Thymus (tissue), 14 donors: ENCODE measurements at places on chromosomes 5 and 9.

- DNase-seq: no peak
These were observed 107.3 kb upstream of the PRRC1 start for GRCh38 chr5:127409921-127410675.

DNA sequence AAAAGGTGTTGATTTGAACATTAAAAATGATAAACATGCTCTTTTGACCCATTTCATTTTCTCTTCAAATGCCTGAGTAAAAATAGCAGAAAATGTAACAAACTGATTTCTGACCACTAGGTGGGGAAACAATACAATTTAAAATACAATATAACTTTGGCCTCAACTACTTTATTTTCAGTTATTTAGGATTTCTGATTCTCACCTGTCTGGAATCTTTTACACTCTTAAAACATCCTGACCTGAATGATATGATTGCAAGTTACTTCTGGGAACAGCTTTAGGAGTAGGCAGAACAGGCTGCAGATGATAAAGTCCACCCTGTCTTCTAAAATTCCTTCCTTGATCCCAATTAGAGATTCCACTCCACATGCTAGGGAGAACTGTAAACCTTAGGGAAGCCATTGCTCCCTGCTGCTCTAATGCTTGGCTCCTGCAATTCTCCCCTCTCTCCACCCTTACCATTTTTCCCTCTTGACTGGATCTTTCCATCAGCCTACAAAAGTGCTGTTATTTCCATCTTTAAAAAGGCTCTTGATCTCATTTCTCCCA lies 70.3 kb downstream of the FYB1 start:
- peak; percentile 25 for DNase-seq

- no peak for DNase-seq
These were observed 15.6 kb upstream of the CARD19 start for GRCh38 chr9:93080406-93080805.

GRCh38 chr9:126587187-126588185 lies 26.2 kb upstream of the LMX1B start:
- no peak for DNase-seq

DNA sequence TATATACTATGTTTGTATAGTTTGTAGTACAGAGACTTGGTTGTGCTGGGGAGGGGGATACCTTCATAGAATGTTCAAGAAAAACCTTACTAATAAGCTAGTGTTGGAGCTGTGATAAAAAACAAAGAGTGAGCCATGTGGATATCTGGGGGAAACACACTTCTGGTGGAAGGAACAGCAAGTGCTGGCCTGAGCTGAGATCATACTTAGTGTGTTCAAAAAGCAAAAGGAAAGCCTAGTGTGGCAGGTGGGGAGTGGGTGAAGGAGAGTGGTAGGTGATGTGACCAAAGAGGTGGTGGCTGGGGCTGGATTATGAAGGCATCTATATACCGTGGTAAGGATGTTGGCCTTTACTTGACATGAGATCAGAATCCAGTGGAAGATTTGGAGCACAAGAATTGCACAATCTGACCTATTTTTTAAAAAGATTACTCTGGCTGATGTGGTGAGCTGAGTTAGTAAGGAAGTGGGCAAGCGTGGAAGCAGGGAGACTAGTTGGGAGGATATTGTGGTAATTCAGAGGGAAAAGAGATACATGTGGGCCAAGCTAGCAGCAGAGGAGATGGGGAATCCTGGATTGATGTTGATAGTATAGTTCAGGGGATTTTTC lies 26.6 kb downstream of the PALM2AKAP2 start:
- no peak for DNase-seq

DNA sequence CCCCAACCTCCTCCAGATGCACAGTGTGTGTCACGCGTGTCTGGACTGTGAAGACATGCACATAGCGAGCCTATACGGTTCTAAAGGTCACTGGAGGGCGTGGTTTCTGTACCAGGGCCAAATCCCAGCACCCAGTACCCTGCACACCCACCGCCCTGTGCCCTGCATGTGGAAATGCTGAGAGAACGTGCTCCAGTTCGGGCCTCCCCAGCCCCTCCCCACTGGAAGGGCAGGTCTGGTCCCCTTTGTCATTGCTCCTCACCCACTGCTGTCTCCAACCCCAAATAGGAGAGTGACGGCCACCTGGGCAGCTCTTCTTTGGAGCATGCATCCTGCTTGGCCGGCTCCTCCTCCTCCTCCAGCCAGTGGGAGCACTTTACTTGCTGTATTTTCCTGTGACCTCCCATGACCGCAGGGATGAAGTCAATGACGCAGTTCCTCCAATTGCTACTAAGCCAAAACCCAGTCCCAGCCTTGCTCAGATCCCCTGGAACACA lies 116.7 kb downstream of the WNK2 start:
- no peak for DNase-seq

DNA sequence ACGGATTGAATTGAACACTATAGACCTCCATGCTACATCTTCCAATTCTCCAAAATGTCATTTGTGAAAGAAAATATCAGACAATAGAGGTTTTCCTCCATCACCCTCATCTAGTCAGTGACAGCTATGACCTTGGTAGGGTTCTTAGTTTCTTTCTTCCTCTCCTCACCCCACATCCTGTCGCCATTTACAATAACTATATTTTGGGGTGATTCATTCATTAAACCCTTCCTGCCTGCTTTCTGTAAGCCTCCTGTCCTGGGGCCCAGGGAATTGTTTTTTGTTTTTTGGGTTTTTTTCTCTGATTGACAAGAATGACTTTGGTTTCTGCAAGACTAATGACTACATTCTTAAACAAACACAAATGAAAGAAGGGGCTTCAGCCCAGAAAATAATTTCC lies 82.6 kb downstream of the PRELID2 start:
- no peak for DNase-seq

GRCh38 chr5:136123236-136123768 lies 9.3 kb upstream of the SMAD5 start:
- no peak for DNase-seq

- no peak for DNase-seq
These were observed 15.5 kb downstream of the AKNA start for GRCh38 chr9:114371973-114372917.

DNA sequence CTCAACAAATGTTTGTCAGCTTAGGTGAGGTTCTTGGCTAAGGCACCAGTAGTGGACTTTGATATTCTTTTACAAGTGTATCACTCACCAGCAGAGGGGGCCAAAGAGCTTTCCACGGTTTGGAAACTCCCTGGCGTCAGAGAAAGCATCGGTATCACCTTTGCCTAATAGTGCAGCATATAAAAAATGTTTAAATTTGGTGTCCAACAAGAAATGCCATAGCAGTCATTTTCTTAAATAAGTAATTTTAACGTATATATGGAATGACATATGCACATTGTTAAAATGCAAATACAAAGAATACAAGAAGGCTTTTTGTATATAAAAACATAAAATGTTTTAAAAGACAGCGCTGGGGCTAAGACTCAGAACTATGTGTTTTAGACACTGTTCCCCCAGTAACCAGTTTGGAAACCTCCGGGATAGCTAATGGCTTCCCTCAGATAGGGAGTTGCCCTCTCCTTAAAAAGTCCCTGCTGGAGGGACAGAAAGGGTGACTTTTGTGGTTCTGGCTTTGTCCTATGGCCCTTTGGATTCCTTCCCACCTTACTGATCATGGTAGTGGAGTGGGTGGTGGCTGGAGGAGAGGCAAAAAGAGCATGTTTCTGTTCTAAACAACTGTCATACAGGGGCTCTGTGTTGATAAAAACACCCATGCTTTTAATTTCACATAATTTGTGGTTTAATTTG lies 124.6 kb downstream of the GPBP1 start:
- peak; percentile 79 for DNase-seq

GRCh38 chr5:77546-77945 lies 14.4 kb upstream of the PLEKHG4B start:
- no peak for DNase-seq

DNA sequence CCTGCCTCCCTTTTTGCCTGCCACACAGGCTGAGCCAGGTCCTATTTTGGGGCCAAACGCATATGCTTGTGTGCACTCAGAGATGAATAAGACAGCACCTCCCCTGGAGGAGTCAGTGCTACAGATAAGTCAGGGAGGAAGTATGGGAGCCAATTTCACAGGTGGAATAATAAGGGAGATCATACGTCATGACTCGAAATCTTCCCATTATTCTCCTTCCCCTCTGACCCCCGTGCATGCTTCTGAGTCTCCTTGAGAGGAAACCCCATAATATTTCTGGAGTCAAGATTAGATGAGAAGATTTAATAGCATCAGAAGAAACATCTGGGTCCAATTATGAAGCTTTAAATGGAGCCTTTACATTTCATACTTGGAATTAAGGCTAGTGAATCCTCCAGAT lies 15.1 kb upstream of the ZCCHC7 start:
- no peak for DNase-seq

DNA sequence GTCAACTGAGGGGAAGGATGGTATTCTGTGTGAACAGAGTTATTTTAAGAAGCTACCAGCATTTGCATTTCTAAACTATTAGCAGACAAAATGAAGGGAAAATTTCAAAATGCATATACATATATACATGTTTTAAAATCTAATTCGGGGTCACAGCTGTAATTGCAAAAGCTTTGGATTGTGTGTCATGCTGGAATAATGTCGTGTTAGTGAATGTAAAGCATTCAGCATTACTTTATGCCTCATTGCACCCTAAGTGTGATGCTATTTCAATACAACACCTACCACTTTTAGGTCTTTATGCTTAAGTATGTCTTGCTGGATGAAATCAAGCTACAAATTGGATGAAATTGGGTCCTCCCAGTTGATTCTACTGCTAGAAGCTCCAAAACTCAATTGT lies 687.6 kb upstream of the MEF2C start:
- no peak for DNase-seq

- DNase-seq: no peak
These were observed 12.5 kb downstream of the LECT2 start for GRCh38 chr5:135942202-135942771.

DNA sequence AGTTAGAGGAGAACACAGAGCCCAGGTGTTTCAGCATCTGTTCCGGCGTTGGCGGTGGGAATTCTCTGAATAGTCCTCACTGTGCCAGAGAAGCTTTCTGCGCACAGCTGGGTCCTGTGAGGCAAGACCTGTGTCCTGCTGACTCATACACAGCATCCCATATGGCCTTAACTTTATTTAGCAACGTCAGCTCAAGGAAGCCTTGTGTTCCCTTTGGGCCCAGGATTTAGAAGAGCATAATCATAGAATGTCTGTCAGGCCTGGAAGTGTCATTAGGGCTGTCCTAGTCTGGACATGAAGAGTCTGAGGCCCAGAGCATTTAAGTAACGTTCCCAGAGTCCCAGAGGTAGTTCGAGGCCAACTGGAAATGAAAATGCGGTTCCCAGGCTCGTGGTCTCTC lies 188.6 kb upstream of the DMRT1 start:
- DNase-seq: no peak

DNA sequence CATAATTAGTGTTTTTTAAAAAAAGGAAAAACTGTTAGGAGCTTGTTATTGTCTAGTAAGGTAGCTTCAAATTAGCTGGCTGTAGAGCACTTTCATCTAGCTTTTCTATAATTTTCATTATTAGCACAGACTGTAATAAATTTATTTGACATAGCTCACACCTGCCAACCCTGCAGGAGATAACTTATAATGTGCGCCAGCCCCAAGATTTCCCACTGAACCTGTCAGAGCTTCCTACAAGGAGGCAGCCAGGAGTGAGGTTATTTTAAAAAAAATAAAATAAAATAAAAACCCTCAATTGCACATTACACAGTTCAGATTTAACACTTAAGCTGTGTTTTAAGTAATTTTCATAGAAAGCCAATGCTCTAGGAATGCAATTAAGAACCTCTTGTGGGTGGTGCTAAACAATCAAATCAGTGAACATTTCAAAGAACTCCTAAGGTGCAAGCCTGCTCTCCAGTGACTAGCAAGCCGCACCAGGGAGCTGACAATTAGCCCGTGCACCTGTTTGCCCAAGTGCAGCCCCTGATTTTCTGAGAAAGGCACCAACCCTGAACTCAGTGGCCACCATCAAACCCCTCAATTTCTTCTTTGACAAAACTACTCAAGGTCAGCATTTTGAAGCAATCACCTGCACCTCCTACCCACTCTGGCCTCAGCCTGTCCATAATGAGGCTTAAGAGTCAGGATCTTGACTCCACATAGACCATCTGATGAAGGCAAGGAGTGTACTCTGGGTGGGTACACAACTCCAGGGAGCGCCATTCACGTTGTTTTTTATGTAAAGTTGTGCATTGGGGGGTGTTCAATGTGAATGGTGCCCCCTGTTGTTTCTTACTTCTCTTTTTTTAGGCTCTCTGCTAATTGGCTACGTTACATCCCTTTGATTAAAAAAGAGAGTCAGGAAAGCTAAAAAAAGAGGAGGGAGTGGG lies 385.3 kb upstream of the WWC1 start:
- DNase-seq: no peak

DNA sequence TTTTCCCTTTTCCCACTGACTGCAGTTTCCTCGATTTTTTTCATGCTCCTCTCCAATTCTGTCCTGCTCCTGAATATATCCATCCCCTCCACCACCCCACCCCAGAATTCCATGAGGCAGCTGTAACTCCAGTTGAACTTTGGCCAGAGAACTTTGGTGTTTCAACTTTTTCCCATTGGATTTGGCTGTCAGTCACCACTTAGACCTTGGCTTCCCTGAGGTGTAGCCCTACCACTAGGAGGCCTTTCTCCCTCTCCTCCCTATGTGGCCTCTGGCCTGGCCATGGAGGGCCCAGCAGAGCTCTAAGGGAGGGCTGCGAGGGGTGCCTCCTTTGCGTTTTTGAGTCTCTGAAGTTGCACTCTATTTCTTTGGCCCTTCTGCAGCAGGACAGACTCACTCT lies 261.3 kb downstream of the PIK3R1 start:
- DNase-seq: no peak

DNA sequence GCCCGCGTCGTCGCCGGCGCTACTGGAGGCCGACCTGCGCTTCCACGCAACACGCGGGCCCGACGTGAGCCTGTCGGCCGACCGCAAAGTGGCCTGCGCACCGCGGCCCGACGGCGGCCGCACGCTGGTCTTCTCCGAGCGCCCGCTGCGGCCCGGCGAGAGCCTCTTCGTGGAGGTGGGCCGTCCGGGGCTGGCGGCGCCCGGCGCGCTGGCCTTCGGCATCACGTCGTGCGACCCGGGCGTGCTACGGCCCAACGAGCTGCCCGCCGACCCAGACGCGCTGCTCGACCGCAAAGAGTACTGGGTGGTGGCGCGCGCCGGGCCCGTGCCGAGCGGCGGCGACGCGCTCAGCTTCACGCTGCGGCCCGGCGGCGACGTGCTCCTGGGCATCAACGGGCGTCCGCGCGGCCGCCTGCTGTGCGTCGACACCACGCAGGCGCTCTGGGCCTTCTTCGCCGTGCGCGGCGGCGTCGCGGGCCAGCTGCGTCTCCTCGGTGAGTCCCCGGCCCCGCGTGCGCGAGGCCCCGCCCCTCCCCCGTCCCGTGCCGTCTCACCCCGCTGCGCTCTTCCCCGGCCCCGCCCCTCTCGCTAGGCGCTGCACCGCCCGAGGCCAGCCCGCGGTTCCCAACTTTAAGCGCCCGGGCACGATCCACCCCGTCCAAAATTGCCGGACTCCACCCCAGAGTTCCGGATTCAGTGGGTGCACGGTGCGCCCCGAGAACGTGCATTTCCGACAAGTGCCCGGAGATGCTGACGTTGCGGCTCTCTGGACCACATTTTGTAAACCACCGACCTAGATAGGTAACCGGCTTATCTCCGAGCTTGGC lies 42.8 kb downstream of the NEURL1B start:
- DNase-seq: peak; percentile 52

GRCh38 chr5:94993491-94993890 lies 291.4 kb downstream of the MCTP1 start:
- no peak for DNase-seq

GRCh38 chr9:71980266-71981190 lies 69.1 kb downstream of the C9orf85 start:
- DNase-seq: no peak
